Memory B cell (primary cell): ENCODE measurements at places on chromosomes 5 and 9.
A peak's percentile ranks its signal among the peaks of the same experiment; 100 is the strongest.

DNA sequence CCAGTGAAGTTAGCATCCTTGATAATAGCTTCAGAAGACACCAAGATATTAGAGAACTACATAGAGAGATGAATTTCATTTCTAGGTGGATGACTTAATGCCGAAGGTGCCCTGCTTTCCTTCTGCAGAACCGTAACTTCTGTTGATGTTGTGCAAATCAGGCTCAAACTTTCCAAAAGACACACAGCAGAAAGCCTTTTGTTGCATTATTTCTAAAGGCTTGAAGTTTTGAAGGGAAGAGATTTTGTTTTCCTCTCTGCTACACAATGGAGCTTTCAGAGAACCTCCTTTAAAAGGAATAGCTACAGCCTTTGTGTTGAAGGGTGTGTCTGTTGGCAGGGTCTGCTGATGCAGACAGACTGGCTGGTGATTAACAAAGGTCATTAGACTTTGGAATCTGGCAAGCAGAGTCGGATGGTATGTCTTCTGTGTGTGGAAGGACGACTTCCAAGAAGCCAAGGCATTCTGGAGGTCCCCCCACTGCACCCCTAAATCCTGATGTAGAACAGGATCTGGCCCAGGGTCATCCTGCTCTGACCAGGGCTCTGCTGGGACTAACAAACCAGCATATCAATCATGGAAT lies 57.8 kb downstream of the ZNF462 start:
- no peak for DNase-seq

DNA sequence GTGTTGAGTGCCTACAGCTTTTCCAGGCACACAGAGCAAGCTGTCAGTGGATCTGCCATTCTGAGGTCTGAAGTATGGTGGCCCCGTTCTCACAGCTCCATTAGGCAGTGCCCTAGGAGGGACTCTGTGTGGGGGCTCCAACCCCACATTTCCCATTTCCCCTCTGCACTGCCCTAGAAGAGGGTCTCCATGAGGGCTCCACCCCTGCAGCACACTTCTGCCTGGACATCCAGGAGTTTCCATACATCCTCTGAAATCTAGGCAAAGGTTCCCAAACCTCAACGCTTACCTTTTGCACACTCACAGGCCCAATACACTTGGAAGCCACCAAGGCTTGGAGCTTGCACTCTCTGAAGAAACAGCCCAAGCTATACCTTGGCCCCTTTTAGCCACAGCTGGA lies 131.3 kb downstream of the DEPDC1B start:
- no peak for DNase-seq

- peak; percentile 31 for DNase-seq
Measured at GRCh38 chr5:100840370-100840769, 62.7 kb downstream of the ST8SIA4 start.

DNA sequence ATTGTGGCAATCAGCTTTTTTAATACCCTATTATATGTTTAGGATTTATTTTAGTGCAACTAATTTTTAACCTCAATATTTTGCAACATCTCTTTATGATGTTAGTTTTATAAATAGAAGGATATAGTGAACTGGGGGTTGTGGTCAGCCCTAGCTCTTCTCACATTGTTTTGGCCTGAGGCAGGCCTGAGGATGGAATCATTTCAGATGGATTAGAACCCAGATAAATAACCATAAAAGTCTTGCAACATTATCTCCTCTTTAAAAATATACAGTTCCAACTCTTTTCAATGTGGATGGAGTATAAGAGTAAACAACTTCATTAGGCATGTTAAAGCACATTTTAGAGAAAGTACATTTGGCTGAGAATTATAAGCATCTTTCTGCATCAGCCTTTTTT lies 522.7 kb downstream of the NR2F1-AS1 start:
- DNase-seq, result no peak

GRCh38 chr5:179168664-179169063 lies 108.5 kb downstream of the ZNF354C start:
- DNase-seq, result no peak

- DNase-seq, result no peak
Measured at GRCh38 chr9:97672403-97672802, 24.7 kb downstream of the XPA start.

- no peak for DNase-seq
Measured at GRCh38 chr9:36874921-36875320, 159.1 kb downstream of the PAX5 start.

DNA sequence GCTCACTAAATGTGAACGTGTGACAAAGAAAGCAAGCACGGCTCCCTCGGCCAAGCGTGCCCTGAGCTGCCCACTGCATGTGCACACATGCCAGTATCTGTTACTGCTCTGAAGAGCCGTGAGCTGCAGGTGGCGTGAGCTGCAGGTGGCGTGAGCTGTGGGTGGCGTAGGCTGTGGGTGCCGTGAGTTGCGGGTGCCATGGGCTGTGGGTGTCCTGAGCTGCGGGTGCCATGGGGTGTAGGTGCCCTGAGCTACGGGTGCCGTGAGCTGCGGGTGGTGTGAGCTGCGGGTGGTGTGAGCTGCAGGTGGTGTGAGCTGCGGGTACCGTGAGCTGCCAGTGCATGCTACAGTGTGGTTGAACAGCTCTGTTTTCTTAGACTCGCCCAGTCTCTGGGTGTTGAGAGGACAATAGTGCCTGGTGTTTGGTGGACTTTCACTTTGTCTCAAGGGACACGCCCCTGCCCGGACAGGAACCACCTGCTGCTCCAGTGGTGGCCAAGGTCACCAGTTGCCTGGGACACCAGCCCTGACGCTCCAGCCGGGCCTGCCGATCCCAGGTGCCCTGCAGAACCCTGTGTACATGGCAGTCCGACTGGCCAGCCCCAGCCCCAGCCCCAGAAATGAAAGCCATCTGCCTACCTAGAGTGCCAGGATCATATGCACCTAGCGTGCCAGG lies 6.7 kb downstream of the CCDC187 start:
- DNase-seq, result no peak

DNA sequence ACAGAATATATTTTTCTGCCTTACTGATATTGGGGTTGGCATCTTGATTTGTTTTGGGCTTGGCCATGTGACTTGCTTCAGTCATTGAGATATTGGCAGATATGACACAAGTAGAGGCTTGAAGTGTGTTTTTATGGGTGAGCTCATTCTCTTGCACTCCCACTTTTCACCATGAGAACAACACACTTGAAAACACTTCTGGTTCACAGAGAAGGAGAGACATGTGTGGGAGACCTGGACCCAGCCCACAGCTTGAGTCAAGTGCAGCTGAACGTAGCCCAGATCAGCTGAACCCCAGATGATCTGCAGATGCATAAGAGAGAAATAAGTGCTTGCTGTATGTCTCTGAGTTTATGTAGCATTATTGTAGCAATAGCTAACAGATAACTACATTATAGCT lies 155.4 kb downstream of the SEMA6A start:
- no peak for DNase-seq

DNA sequence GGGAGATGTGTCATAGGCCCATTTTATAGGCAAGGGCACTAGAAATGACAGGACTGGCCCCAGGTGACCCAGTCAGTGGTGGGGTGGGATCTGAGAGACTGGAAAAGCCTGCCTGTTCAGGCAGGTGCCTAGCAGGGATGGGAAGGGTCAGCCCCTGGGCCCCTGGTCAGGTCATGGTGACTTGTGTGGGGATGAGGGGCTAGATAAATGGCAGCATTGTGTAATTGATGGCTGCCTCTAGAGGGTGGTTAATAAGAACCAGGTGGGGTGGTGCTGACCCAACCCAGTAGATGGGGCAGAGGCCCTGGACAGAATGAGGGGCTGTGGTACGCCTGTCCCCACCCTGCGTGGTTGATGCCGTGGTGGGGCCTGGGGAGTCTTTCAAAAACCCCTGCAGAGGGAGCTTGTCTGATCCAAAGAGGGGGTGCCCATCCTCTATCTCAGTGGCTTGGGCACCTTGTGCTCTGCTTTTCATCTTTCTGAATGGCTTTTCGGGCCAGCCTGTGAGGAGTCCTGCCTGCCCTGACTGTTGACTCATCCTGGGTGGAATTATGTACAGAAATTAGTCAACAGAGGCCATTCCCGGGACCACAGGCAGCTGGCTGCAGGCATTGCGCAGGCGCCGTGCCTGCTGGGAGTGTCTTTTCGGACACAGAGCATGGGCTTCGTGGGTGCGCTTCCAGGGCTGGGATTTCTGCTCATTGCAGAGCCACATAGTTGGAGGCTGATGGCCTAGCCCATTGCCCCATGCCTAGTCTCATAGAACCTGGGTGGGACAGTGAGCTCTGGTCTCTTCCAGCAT lies 93.6 kb upstream of the PITX1 start:
- no peak for DNase-seq

DNA sequence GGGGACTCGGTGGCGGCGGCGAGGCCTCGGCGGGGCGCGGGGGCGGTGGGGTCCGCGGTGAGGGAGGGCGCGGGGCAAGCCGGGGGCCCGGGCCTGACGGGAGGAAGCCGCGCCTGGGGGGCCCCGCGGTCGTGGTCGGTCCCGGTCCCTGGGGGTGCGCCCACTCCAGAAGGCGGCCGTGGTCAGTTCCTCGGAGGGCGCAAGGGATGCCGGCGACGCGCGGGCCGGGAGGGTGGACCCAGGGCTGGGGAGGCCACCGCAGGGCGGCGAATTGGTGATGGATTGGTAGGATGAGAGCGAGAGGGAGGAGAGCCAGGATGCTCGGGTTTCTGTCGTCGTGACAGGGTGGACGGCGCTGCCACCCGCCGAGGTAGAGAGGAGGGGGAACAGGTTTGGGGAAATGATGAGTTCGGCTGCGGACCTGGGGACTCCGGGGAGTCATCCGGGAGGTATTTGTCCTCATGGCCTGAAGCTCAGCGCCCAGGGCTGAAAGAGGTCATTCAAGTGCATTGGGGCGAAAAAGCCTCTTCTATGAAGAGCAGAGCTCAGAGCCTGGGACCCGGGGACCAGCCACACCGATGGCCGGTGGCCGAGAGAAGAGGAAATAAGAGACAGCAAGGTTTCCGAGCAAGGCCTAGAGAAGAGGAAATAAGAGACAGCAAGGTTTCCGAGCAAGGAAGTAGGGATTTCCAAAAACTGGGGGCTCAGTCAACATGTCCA lies 557 bp downstream of the GNG10 start:
- peak; percentile 30 for DNase-seq

- no peak for DNase-seq
Measured at GRCh38 chr5:33537240-33537639, 96.5 kb downstream of the TARS1 start.

- no peak for DNase-seq
Measured at GRCh38 chr5:154593071-154593470, 115.0 kb upstream of the HAND1 start.

DNA sequence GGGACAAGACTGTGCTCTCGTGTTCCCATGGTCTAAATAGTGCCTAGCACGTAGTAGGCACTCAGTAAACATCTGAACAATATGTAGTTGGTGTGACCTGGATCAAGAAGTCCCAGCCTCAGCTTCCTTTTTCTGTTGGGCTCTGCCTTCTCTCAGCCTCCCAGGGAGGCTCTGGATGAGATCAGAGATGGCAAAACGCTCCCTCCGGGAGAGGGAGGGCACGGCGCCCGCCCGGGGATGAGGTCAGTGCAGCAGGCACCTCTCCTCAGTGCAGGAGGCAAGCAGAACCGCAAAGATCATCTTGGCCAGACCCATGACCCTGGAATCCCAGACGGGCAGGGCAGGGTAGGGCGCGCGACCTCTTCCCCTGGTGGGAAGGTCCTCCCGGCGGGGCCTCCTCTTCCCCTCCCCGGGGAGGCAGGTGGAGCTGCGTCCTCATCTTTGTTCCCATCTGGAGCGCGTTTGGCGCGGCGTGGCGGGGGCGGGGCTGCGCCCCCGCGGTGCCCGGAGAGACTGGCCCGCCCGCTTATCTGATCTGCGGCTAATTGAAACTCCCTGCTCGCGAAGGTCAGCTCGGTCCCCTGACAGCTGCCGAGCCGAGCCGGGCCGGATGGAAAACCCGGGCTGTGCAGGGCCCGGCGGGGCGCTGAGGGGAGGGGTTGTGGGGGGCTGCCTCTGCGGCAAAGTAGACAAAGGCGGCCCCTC lies 60.9 kb downstream of the CXXC5 start:
- DNase-seq, result no peak

DNA sequence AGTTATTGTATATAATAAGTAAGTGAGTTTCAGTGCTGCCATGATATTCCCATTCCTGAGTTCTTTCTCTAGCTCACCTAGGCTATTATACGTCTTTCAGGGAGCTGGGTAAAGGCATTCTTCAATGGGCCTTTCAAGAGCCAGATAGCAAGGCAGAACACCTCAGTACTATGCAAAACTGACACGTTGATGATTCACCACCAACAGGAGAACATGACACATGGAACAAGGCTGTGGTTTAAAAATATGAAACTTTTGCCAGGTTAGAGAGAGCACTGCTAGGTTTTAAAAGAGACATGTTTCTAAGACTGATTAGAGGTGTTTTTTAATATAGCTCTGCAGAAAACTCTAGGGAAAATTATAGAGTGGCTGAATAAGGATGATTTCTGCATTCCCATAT lies 95.9 kb downstream of the UGCG start:
- DNase-seq, result no peak

DNA sequence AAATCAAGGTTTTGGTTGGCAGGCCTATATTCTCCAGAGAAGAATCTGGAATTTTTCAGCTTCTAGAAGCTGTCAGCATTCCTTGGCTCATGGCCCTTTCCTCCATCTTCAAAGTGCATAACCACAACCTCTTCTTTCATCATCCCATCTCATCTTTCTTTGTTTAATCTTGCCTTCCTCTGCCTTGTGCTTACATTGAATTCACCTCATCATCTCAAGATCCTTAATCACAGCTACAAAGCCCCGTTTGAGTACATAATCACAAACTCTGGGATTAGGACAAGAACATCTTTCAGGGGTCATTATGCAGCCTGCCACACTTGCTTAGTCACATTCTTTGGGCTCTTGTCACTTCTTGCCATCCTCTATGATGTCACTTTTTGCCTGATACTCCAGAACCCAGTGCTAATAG lies 130.3 kb downstream of the FOXD1 start:
- DNase-seq, result no peak
